CD8-positive, alpha-beta T cell (primary cell): ENCODE measurements at places on chromosomes 12 and 14. TPM values are rescaled to one million over a fixed set of nuclear protein-coding genes. Genes with fewer than 3 reads are reported as not detected.

- DNase-seq: no peak
These were observed 992.9 kb downstream of the GALC start for GRCh38 chr14:87000081-87000480.

DNA sequence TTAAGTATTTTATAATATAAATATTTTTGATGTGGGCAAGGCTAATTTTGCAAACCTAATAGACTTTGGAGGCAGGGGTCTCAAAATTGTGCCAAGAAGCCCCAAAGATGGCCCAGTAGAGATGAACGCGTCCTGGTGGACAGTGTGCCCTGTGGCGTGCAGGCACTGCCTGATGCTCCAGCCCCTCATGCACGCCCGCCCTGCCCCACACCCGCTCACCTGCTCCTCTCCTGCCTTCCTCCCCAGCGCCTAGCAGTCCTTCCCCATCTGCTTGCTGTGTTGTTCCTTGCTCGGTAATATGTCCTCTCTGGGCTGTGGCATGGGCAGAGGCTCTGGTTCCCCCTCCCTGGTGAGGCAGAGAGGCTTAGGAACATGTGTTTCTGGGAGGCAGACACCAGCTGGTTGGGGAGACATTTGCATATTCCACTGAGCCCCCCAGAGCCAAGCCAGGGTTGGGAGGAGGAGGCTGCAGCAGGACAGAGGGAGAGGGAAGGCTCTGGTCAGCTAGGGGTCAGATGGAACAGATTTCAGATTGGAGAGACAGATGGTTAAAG is 46.8 kb upstream of the GPATCH2L start:
- DNase-seq: no peak

GRCh38 chr12:69476276-69477017 is 6.3 kb downstream of the FRS2 start:
- no peak for DNase-seq

- DNase-seq: no peak
These were observed 20.6 kb downstream of the RDH12 start for GRCh38 chr14:67722293-67722692.

- no peak for DNase-seq
These were observed 123.3 kb downstream of the SSPN start for GRCh38 chr12:26318661-26319068.

GRCh38 chr12:28507033-28507432 is 316.8 kb downstream of the CCDC91 start:
- DNase-seq: no peak

DNA sequence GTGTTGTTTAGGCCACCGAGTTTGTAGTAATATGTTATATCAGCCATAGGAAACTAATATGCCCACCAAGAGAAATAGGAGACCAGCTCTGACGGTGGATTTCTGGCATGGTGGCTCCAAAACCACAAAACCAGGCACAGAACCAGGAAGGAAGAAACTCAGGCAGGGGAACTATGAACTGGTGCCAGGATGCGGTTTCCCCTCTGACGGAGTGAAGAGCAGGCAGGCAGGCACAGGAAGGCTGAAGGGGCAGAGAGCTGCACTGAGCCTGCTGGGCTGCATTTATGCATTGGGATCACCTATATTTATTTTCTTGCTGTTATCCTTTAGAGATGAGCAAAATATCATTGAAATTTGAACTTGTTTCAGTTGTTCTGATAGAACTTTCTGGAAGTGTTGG is 479.4 kb downstream of the VRK1 start:
- DNase-seq: peak; percentile 23

GRCh38 chr14:102873131-102873530 is 49.3 kb upstream of the AMN start:
- no peak for DNase-seq

FOXM1 gene
- 0.83 TPM for total RNA-seq

DERA gene
- 5.1 TPM for total RNA-seq

KRT2 gene
- total RNA-seq: 1.4 TPM

TPH2 gene
- not detected for total RNA-seq

A2ML1 gene
- not detected for total RNA-seq

ANAPC7 gene
- 23.2 TPM for total RNA-seq

PFDN5 gene
- 741 TPM for total RNA-seq

SAMD15 gene
- 0.50 TPM for total RNA-seq

MORN3 gene
- 7.5 TPM for total RNA-seq

PNP gene
- total RNA-seq: 59.6 TPM

CYP27B1 gene
- 2.2 TPM for total RNA-seq

MON2 gene
- total RNA-seq: 44.2 TPM
